ENCODE measurements at places on chromosomes 7 and 10.

DNA sequence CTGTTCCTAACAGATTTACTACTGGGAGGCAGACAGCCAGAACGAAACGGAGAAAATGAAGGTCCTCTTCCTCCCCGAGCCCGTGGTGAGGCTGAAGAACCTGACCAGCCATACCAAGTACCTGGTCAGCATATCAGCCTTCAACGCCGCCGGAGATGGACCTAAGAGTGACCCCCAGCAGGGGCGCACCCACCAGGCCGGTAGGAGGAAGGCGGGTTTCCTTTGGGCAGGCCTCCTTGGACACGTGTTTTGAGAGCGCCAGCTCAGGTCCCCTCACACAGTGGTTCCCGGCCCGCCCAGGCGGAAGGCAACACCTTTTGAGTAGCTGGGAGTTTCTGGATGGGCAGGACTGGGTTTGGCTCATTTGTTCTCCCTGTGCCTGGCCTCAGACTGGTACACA, 474.0 kb upstream of the FOXK1 start:
- no peak for DNase-seq

- DNase-seq: no peak
Observed at GRCh38 chr7:117686311-117686935, 186.8 kb downstream of the CTTNBP2 start.

DNA sequence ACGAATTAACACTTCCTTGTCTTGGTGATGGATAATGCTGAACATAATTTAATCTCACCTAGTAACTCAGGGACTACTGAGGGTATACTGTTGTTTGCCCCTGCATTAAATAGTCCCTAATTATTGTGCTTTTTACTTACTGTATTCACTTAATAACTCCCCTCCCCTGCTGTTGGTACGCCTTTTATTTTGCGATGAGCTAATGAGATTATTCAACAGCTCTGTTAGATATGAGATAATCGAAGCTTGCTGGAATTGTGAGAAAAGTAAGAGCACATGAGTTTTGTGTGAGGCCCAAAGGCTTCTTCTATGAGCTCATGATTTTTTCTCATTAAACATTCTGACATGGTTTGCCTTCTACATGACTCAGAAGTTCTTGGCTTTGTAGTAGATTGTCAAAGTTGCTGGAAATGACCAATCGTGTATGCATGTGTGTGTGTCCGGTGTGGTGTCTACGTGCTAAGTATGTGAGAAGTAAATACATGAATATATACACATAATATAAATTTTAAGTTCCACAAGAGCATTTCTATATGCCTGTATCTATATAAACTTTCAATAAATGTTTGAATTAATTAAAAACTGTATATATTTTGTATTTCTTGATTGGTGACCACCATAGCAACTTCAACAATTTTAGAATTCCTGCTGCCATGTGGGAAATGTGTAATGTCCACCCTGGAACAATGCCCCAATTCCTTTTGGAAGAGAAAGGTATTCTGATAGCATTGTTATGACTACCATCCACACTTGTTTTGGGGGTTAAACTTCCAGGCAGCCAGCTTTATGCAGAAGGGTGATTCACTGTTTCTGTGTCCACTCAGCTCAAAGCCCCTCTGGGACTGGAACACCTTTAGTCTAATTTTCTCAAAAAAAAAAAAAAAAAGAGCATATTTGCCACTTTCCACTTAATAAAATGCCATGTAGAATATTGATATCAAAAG, 106.2 kb downstream of the SAMD9 start:
- DNase-seq: no peak

- DNase-seq: no peak
Observed at GRCh38 chr10:123009105-123009820, 457 bp downstream of the ACADSB start.

- DNase-seq: no peak
Observed at GRCh38 chr10:1561731-1562337, 175.5 kb downstream of the ADARB2 start.

- no peak for DNase-seq
Observed at GRCh38 chr7:44080118-44080517, 2.2 kb downstream of the POLM start.

- DNase-seq: no peak
Observed at GRCh38 chr10:79049931-79050895, 18.6 kb upstream of the ZMIZ1 start.

- DNase-seq: no peak
Observed at GRCh38 chr10:113697595-113697994, 17.9 kb downstream of the CASP7 start.

DNA sequence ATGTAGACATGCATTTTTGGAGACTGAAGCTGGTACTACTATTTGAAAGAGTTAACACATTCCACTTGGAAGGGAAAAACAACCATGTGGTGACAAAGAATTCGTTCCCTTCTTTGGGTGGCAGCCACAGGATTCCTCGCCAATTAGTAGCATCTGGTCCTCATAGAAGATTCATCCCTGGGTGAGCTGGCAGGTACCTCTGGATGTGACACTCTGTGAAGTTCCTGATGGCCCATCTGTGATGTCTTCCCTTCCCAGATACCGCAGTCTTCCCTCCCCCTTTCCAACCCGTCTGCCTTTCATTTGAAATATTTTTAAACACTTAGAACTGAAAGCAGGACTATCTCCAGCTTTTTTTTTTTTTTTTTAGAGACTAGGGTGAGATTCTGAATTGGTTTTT, 569.5 kb downstream of the TYW1 start:
- no peak for DNase-seq

DNA sequence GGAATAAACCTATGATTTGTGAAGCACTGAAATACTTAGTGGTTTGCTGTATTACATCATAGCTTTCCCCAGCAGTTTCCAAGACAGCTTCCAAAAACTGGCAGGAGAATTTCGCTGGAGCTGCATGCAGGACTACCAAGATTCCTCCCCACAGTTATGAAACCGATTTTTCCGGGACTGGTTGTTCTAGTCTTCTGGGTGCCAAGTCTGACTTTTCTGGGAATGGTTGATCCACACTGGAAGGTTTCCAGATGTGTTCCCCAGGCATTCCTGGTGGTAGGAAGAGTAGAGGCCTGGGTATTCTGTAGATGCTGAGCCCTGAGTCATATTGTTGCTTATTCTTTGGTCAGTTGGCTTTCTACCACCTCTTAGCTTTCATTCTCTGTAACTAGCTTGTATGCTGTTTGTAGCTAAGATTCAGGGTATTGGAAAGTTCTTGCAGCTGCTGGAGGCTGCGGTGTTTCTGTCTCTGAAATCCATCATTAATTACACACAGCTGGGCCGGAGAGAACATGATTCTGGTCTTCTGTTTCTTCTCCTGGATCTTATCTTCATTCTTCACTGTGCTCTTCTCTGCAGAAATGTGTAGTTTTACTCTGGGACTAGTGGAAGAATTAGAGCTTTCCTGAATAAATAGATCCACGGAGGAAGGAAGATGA, 6.3 kb downstream of the ABCC2 start:
- DNase-seq: no peak

DNA sequence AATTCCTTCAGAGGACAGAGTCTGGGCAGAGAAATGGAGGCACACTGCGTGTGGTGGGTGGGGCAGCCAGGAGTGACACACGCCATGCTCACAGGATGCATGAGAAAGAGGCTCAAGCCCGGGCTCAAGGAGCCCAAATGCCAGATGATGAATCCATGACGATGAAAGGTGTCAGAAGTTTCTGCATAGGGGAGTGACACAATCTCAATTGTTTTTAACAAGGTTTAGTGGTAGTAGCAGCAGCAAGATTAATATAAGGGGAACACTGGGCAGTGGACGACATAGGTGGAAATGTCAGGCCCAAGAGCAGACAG, 126.1 kb downstream of the TNS3 start:
- no peak for DNase-seq

DNA sequence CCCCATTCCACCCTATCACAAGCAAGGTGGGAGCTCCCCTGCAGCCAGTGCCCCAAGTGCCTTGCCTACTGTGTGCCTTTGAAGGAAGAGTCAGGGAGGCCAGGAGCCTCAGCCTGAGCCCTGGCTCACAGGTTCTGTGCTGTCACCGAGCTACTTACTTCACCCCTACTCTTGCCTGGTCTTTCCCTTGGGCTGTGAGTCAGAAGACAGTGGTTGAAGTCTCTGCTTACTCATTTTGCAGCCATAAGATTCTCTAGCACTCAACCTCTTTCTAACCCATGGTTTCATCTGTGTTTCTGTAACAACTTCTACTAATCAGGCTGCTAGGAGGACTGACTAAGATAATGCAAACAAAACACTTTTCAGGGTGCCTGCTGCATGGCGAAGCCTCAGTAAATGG, 114.5 kb downstream of the PLCE1 start:
- no peak for DNase-seq

- DNase-seq: no peak
Observed at GRCh38 chr10:21637795-21638194, 103.8 kb downstream of the MLLT10 start.

DNA sequence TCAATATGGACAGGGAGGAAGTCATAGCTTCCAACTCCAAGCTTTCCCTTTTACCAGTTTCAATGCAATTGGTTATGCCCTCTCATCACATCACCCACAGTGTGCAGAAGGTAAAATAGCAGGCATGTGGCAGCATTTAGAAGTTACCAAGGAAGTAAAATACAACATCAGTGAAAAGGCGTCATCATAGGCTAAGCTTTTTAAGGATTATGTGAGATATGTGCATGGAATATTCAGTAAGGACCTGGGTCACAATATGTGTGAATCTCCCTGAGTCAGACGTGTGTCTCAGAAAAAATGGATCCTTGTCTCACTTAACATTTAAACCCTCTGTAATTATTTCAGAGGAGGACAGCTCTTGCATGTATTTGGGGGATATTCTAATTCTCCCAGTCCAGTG, 522.8 kb upstream of the POM121L12 start:
- DNase-seq: no peak

DNA sequence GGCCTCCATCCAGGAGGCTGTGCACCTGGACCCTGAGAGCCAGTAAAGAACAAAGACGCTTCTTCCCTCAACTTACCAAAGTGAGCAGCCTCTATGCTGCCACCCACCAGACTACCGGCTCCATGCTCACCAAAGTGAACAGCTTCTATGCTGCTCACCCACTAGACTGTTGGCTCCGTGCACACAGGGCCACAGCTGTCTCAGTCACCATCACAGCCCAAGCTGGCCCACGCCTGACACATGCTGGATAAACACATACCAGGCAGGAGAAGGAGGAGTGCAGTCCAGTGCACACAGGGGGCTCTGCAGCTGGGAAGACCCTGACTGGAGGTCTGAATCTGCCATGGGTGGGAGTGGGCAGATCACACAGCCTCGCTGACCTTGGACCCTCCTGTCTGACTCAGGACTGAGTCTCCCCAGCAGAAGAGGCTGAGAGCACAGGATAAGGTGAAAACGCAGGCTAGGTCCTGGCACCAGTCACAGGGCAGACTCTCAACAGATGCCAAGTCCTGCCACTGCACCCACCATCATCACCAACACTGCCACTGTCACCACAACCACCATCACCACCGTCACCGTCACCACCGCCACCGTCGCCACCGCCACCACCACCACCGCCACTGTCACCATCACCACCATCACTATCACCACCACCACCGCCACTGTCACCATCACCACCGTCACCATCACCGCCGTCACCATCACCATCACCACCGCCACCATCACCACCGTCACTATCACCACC, 130.9 kb downstream of the MAD1L1 start:
- no peak for DNase-seq

DNA sequence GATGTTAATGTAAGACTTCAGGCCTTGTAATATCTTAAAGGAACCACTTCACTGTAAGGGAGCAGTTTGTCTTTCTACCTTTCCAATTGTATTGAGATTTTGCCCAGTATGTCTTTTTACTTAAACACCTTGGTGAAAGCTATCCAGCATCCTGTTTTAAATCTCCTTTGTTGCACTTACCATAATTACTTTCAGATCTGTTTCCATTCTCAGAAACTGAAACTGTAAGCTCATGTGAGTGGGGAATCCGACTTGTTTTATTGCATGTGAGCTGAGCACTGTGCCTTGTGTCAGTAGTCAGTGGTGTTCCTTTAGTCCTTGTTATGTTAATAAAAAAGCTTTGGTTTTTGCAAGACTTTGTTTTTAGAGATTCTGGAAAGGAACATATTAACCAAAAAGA, 42.2 kb downstream of the BMPR1A start:
- DNase-seq: no peak

DNA sequence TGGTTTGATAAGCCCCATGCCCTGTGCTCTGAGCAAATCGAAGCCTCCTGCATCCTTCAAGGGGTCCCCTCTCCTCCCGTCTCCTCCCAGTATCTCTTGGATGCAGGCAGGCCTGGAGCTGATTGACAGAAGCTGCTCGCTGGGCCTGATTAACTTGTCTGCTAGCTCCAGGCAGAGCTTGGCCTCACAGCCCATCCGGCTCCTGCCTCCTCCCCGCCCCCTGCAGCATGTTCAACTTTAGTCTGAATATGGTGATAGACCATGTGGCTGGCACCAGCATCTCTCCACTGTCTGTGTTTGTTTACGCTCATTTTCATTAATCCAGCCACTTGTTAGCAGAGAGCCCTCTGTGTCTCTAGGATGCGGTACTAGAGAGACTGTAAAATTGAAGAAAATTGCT, 432.2 kb downstream of the DPP6 start:
- DNase-seq: peak; percentile 40

DNA sequence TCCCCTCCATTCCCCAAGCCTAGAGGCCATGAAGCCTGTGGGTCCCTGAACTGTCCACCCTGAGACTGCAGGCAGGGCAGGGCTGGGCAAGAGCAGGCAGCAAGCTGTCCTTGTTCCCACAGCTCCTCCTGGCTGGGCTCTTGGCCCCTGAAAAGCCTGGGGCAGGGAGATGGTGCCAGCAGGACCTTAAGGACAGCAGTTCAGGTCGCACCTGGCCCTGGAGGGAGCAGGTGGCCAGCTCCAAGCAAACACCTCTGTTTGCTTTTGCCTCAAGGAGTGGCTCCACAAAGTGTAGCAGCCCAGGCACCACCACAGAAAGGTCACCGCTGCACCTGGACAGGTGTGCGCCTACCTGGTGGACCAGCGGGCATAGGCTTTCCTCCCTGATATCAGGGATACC, 5.2 kb downstream of the RET start:
- peak; percentile 20 for DNase-seq

GRCh38 chr7:51351661-51352060, 35.1 kb upstream of the COBL start:
- DNase-seq: no peak

- peak; percentile 32 for DNase-seq
Observed at GRCh38 chr10:131710142-131710861, 190.5 kb upstream of the PPP2R2D start.

GRCh38 chr7:139721417-139721816, 56.4 kb downstream of the HIPK2 start:
- no peak for DNase-seq

- no peak for DNase-seq
Observed at GRCh38 chr7:39468261-39468660, 97.9 kb upstream of the YAE1 start.

DNA sequence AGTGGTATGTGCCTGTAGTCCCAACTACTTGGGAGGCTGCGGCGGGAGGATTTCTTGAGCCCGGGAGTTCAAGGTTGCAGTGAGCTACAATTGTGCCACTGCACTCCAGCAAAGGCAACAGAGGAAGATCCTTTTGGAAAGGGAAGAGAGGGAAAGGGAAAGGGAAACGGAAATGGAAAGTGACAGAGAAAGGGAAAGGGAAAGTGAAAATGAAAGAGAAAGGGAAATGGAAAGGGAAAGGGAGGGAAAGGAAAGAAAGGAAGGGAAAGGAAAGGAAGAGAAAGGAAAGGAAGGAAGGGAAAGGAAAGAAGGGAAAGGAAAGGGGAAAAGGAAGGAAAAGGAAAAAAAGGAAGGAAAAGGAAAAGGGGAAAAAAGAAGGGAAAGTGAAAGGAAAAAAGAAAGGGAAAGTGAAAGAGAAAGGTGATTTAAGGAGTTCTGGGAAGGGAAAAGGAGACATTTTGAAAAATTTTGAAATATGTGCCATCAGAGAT, 2.3 kb upstream of the ZC3HAV1 start:
- no peak for DNase-seq

- DNase-seq: no peak
Observed at GRCh38 chr7:31825576-31825975, 138.6 kb downstream of the PPP1R17 start.
